ENCODE measurements at places on chromosomes 2 and 18. TPM values are rescaled to one million over a fixed set of nuclear protein-coding genes. Genes with fewer than 3 reads are reported as not detected.

Gene DOCK10
- total RNA-seq, result 1.3 TPM

Gene FKBP1B
- 50.8 TPM for total RNA-seq

GRCh38 chr18:23718731-23719130, 29.5 kb downstream of the LAMA3 start:
- DNase-seq, result no peak

Gene EVX2
- not detected for total RNA-seq

- DNase-seq, result no peak
These were observed 182.4 kb upstream of the ERBB4 start for GRCh38 chr2:212721026-212721451.

GRCh38 chr2:127640082-127641072, 5.6 kb upstream of the GPR17 start:
- DNase-seq, result no peak

- no peak for DNase-seq
These were observed 1.4 kb upstream of the UXS1 start for GRCh38 chr2:106195456-106195855.

DNA sequence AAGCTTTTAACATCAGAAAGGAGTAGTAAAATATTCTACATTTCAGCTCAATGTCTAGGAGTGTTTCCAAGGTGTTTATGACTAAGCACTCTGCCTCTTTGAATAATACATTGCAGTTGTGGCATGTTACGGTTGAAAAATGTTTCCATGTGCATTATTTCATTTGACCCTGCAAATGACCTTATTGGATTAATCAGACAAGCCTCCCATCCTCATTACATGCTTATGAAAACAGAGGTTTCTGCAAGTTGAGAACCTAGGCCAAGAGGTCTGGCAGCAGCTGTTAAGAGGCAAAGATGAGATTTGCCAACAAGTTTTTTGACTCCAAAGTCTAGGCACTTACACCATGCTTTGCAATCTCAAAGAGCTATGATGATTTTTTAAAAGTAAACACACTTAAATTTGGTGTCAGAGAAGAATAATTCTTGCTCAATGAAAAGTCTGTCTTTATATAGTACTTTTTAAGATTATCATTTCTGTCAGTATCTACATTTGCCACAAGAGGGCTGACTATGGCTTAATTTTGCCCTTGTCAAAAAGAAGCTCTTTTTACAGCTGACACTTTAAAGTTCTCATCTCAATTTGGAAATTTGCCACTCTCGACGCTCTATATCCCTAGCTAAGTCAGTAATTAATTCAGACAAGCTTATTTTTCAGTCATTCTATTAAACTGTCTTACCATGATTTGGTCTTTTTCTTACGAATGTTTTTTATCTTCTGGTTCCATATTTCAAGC, 260.6 kb downstream of the PAX3 start:
- no peak for DNase-seq

Gene TMEM247
- not detected for total RNA-seq

- no peak for DNase-seq
These were observed 6.7 kb upstream of the SALL3 start for GRCh38 chr18:78972930-78973331.

DNA sequence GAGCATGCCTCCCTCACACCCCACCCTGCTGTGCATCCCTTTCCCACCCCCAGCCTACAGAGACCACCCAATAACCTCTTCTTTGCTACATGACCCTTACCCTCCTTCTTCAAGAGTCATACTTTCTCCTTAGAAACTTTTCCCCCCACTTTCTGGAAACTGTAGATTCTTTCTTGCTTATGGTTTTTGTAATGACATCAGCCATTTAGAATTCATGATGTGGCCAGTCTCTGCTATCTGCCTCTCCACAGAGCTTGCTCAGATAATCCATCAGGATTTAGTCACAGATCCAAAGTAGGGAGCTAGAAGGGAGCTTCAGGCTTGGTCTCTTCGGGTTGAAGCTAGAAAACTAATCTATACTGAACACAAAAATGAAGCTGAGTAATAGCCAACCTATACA, 36.5 kb downstream of the GALM start:
- DNase-seq, result no peak
